Muscle of leg (tissue), 16 donors: ENCODE measurements at places on chromosomes 7 and 10.

DNA sequence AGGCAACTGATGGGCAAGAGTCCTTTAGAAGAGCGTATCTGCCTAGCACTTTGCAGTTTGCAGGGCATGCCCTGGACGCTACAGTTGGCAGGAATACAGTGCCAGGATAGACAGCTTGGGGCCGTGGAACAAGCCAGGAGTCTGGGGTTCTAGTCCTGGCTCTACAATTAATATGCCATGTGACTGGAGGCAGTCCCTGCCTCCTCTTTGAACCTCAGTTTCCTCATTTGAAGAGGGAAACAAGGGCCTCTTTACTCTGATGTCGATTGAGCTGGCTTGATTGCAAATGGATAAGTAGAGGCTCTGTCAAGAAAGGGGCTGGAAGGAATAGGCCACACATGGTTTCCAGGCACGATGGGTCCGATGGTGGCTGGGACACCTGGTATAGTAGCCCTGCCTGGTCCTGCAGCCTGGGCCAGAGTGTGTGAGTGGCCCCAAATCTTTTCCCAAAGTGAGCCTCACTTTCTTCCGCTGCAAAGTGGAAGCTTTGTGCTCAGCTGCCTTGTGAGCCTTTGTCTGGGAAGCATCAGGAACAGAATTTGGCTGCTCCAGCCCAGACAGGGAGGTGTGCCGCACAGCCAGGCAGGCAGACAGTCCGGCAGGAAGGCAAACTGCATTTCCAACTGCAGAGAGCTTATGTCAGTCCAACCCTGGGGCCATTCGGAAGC, 111.4 kb upstream of the PPIF start:
- H3K27me3 ChIP-seq, result peaks cover 2% of the 10 kb centered on the region
- no peak overlapping the region for H3K27ac ChIP-seq
- no peak for DNase-seq
- H3K4me3 ChIP-seq, result no peak overlapping the region

DNA sequence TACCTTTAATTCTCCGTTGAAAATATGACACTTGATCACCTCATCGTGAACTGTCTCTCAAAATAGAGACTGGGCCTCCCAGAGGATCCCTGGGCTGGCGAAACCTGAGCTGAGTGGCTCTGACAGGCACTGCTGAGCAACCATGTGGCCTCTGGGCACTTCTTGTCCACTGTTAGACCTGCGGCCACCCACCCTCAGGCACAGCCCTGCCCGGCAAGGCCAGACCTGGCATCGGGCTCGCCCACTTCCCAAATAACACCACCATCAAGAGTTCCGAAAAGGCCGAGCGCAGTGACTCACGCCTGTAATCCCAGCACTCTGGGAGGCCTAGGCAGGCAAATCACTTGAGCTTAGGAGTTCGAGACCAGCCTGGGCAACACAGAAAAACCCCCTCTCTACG, 82.5 kb downstream of the COBL start:
- H3K4me3 ChIP-seq, result no peak overlapping the region
- H3K27me3 ChIP-seq, result no peaks in the 10 kb centered on the region
- H3K4me1 ChIP-seq, result peaks cover 49% of the 10 kb centered on the region
- H3K36me3 ChIP-seq, result no peaks in the 10 kb centered on the region

GRCh38 chr7:101543846-101544245, 85.2 kb downstream of the MYL10 start:
- no peak overlapping the region for H3K27ac ChIP-seq
- no peak overlapping the region for H3K4me3 ChIP-seq
- peaks cover 4% of the 10 kb centered on the region for H3K4me1 ChIP-seq
- DNase-seq, result no peak

DNA sequence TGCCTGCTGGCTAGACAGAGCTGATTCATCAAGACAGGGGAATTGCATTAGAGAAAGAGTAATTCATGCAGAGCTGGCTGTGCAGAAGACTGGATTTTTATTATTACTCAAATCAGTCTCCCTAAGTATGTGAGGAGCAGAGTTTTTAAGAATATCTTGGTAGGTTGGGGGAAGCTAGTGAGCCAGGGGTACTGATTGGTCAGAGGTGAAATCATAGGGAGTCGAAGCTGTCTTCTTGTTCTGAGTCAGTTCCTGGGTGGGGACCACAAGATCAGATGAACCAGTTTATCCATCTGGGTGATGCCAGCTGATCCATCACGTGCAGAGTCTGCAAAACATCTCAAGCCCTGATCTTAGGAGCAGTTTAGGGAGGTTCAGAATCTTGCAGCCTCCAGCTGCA, 39.8 kb downstream of the FOXI2 start:
- DNase-seq, result no peak
- no peaks in the 10 kb centered on the region for H3K36me3 ChIP-seq
- no peaks in the 10 kb centered on the region for H3K27me3 ChIP-seq
- no peak overlapping the region for H3K27ac ChIP-seq

DNA sequence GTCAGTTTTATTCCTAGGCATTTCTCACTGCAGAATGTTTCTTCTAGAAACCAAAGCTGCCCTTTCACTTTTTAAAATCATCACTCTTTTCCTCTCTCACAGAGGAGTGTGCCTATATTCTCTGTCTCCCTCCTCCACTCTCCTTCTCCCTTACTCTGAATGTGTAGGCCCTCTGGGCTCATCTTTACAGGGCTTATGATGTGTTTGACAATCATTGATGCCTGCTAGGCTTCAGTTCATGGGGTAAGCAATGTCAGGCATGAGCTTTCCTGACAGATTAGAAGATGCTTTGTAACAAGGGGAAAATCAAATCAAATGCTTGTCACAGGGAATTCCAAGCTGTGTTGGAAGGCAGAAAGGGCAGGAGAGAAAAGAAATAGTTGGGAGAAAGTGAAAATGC, 742.9 kb downstream of the SORCS3 start:
- no peak for DNase-seq
- H3K36me3 ChIP-seq, result no peaks in the 10 kb centered on the region
- H3K4me1 ChIP-seq, result no peaks in the 10 kb centered on the region
- H3K27ac ChIP-seq, result no peak overlapping the region

DNA sequence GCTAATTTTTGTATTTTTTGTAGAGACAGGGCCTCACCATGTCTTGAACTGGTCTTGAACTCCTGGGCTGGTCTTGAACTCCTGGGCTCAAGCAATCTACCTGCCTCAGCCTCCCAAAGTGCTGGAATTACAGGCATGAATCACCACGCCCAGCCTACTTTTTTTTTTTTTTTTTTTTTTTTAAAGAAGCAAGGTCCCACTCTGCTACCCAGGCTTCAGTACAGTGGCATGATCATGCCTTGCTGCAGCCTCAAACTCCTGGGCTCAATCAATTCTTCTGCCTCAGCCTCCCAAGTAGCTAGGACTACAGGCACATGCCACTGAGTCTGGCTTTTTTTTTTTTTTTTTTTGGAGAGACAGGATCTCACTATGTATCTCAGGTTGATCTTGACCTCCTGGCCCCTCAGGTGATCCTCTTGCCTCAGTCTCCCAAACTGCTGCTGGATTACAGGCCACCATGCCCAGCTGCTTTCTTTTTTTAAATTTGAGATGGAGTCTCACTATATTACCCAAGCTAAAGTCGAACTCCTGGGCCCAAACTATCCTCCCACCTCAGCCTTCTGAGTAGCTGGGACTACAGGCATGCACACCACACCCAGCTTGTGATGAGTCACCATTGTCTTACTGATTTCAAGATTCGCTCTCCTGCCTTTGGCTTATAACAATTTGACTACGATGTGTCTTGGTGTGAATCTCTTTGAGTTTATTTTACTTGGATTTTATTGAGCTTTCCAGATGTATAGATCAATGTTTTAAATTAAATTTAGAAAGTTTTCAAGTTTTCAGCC, 9.0 kb downstream of the RPEL1 start:
- no peaks in the 10 kb centered on the region for H3K4me1 ChIP-seq
- no peak for DNase-seq
- H3K27me3 ChIP-seq, result no peaks in the 10 kb centered on the region

DNA sequence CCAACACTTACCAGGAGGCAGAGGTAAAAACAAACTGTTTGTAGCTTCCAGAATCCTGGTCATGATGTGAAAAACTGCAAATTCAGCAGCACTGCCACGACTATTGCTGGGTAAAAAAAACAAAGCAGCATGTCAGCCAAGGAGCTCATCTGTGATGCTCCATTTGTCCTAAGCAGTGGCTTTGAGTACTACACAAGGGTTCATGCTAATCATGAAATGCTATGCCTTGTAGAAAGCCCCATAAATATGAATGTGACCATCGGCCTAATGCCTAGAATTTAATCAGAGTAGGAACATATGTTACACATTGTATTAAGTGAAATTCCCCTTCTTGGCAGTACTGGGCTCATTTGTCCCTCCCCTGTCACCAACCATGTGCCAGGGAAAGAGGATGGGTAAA, 95.4 kb downstream of the GSAP start:
- H3K36me3 ChIP-seq, result no peaks in the 10 kb centered on the region
- no peak overlapping the region for H3K27ac ChIP-seq
- no peaks in the 10 kb centered on the region for H3K27me3 ChIP-seq

- no peak overlapping the region for H3K27ac ChIP-seq
- no peaks in the 10 kb centered on the region for H3K4me1 ChIP-seq
- no peak overlapping the region for H3K4me3 ChIP-seq
These were observed 13.9 kb downstream of the BAMBI start for GRCh38 chr10:28691187-28691694.

- no peaks in the 10 kb centered on the region for H3K4me1 ChIP-seq
- H3K27ac ChIP-seq, result no peak overlapping the region
- no peak for DNase-seq
- H3K27me3 ChIP-seq, result no peaks in the 10 kb centered on the region
These were observed 424.7 kb upstream of the NRP1 start for GRCh38 chr10:33759191-33759590.

GRCh38 chr10:129773359-129773990, 190.6 kb downstream of the EBF3 start:
- DNase-seq, result no peak
- no peak overlapping the region for H3K27ac ChIP-seq
- H3K4me3 ChIP-seq, result no peak overlapping the region
- peaks cover 10% of the 10 kb centered on the region for H3K36me3 ChIP-seq
